ENCODE measurements at places on chromosomes 16 and 17. TPM values are rescaled to one million over a fixed set of nuclear protein-coding genes. Genes with fewer than 3 reads are reported as not detected.

- no peak overlapping the region for H3K27ac ChIP-seq
- no peak for DNase-seq
- no peak overlapping the region for H3K4me3 ChIP-seq
- no peaks in the 10 kb centered on the region for H3K4me1 ChIP-seq
Measured at GRCh38 chr16:5478036-5478435, 380.4 kb upstream of the EEF2KMT start.

- H3K27me3 ChIP-seq, result peaks cover 12% of the 10 kb centered on the region
- no peak overlapping the region for H3K4me3 ChIP-seq
- H3K27ac ChIP-seq, result no peak overlapping the region
Measured at GRCh38 chr17:81966343-81967243, 5.6 kb upstream of the NOTUM start.

- H3K4me3 ChIP-seq, result no peak within 1 kb of the TSS
- DNase-seq, result no peak
- peaks cover 13% of the 10 kb centered on the region for H3K4me1 ChIP-seq
- no peak within 1 kb of the TSS for H3K27ac ChIP-seq
Measured at GRCh38 chr17:76000755-76001521, at the start of gene CDK3. CDK3 (plus strand) TSS chr17:76000855; CDS start chr17:76001426, 571 bp downstream.

DNA sequence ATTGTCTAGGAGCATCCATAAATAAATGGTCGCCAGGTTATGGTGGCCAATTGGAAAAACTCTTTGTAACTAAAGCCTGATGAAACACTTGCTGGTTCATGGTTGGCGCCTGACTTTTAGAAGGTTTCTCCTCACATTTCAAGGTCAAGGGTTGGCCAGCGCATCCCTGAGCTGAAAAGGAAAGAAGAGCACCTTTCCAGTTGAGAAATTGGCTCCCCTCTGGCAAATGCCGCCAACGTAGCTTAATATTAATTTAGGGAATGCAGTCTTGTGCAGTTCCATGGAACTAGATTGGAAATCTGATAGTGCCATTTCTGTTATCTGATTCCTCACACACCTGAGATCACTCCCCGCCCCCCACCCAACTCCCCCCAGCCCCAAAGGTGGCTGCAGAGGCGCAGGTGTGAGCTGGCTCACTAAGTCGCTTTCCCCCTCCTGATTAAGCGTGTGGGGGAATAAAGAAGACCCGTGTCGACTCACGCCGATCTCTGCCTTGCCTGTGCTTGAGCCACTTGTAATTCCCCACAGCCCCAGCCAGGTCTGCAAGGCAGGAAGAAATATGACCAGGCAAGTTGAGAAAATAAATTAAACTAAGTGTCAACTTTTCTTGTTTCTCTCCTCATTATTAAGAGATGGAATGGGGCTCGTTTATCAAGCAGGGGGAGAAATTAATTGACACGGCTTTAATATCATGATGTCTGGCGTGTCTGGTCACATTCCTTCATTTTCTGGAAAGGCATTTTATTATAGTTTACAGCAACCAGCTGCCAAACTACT lies 157.7 kb downstream of the CCDC182 start:
- H3K27ac ChIP-seq, result no peak overlapping the region
- no peak for DNase-seq
- no peaks in the 10 kb centered on the region for H3K36me3 ChIP-seq
- H3K4me1 ChIP-seq, result no peaks in the 10 kb centered on the region
- no peak overlapping the region for H3K4me3 ChIP-seq

- no peak overlapping the region for H3K4me3 ChIP-seq
- no peak for DNase-seq
- no peaks in the 10 kb centered on the region for H3K4me1 ChIP-seq
- H3K27me3 ChIP-seq, result no peaks in the 10 kb centered on the region
- H3K27ac ChIP-seq, result no peak overlapping the region
Measured at GRCh38 chr16:27218756-27219155, 15.4 kb downstream of the KDM8 start.

DNA sequence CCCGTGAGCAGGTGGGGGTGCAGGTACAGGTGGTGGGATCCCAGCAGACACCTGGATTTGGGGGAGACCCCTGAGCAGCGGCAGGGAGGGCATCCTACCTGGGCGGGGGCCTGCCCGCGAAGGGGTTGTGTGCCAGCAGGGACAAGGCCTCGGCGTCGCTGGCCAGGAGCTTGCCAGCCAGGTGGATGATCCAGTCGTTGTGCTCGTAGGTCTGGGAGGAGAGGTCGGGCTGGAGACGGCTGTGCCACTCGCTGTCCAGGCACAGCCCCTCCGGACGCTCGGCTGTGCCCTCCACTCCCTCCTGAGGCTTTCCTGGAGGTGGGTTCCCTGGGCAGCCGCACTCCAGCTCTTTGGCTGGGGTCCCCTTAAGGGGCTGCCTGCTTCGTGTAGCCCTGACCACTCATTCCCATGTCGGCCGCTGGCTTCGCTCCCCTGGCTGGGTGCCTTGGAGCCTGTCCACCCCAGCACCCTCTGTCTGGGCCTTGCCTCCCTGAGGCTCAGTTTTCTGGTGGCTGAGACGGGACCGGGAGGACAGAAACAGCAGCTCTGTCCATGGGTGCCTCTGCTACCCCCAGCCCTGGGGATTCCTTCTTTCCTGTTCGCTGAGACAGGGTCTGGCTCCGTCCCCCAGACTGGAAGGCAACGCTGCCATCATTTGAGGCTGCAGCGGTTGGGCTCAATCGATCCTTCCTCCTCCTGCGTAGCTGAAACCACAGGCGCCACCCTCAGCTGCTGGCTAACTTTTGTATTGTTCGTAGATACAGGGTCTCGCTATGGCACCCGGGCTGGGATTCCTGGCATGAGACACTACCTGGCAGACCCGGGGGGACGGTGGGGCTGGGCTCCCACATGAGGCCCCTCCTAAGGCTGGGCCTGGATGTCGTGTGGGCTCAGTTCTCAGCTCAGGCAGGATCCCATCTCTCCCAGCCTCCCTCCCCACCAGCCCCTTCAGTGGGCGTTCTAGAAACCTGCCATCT lies 68.6 kb upstream of the GNG13 start:
- no peaks in the 10 kb centered on the region for H3K27me3 ChIP-seq
- H3K27ac ChIP-seq, result no peak overlapping the region
- no peaks in the 10 kb centered on the region for H3K4me1 ChIP-seq
- peaks cover 37% of the 10 kb centered on the region for H3K36me3 ChIP-seq
- no peak for DNase-seq
- no peak overlapping the region for H3K4me3 ChIP-seq

Gene NCBP3
- 25.0 TPM for total RNA-seq

Gene CCDC144A
- 11.1 TPM for total RNA-seq

All from CD4-positive, alpha-beta T cell (primary cell).